HT1080 (cell line): ENCODE measurements at places on chromosomes 7 and 10. TPM values are rescaled to one million over a fixed set of nuclear protein-coding genes. Genes with fewer than 3 reads are reported as not detected.

Gene MEIG1
- total RNA-seq = not detected in 2 replicates

Gene KIF11
- 36.8 and 37.7 TPM in 2 replicates for total RNA-seq

Gene DRGX
- not detected in 2 replicates for total RNA-seq

Gene GBX1
- total RNA-seq = not detected in 2 replicates

Gene AHCYL2
- total RNA-seq = 2.9 and 4.2 TPM in 2 replicates

Gene OR6B1
- not detected in 2 replicates for total RNA-seq

Gene IKZF1
- not detected in 2 replicates for total RNA-seq

Gene VSTM4
- 2.2 and 2.7 TPM in 2 replicates for total RNA-seq

Gene ERVW-1
- not detected in 2 replicates for total RNA-seq

Gene TUBAL3
- total RNA-seq = not detected in 2 replicates

Gene CALHM3
- total RNA-seq = not detected in 2 replicates

Gene AGR3
- total RNA-seq = not detected in 2 replicates

Gene CDHR3
- total RNA-seq = 5.0 and 5.4 TPM in 2 replicates

Gene ZCCHC24
- 6.4 and 9.4 TPM in 2 replicates for total RNA-seq

Gene PTPRZ1
- 0.26 and 0.30 TPM in 2 replicates for total RNA-seq
